ENCODE measurements at places on chromosomes 3 and 15.

GRCh38 chr15:63752979-63753378 is 80.8 kb downstream of the HERC1 start:
- DNase-seq = no peak

GRCh38 chr15:88401251-88401995 is 65.8 kb downstream of the MRPL46 start:
- no peak for DNase-seq

- DNase-seq = no peak
Observed at GRCh38 chr3:173404156-173404555, 6.6 kb downstream of the NLGN1 start.

- no peak for DNase-seq
Observed at GRCh38 chr3:47961815-47962606, 54.2 kb downstream of the MAP4 start.

DNA sequence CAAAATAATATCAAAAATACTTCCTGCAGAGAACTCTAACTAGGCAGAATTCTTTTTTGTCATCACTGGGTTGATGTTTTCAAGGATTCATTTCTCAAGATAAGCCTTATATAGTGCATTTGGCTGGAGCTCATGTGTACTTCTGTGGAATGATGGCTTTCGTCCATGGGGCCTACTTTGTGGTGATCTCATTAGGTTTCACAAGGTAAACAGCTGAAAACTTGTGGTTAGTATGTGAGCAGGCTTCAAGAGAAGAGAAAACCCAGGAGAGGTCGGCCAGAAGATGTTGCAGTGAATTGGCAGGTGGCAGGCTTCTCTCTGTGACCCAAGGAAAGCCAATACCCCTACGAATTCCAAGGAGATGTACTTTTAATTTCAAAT is 121.4 kb upstream of the PHLDB2 start:
- DNase-seq = no peak

DNA sequence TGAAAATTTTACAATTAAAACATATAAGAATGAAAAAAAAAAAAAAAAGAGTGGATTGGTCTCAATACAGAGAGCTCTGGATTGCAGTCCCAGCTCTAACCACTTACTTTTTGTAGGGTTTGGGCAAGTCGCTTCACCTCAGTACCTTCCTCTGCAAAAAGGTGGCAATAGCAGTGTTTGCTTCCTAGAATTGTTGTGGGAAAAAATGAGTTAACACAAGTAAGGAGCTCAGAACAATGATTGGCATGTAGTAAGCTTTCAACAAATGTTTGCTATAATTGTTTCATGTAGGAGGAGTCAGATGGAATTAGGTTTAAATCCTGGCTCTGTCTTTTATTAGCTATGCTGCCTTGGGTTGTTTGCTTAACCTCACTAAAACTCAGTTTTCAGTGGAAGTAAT is 425.2 kb upstream of the TBL1XR1 start:
- DNase-seq = no peak

DNA sequence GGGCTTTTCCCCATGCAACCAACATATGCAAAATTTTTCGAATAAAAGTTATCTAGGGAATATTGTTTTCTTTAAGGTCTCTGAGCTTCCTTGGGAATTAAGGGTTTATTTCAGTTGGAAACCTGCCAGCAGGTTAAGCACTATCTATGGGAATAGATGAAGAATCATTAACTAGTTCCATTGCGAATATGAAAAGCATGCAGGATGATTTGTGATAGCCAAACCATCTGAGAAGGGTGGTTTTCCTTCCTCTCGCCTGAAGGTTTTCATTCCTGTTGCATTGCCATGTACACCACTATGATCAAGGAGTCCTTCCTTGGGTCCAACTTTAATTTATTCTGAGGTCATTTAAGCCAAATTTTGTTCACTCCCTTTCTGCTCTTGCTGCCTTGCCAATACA is 184.9 kb downstream of the NR2F2 start:
- DNase-seq = no peak

GRCh38 chr15:85704720-85705429 is 89.8 kb downstream of the KLHL25 start:
- DNase-seq = no peak

Data from stimulated activated CD8-positive, alpha-beta memory T cell treated with anti-CD3 and anti-CD28 coated beads, Interleukin-2, amount 100 ng/mL, for 48 hours (primary cell).